ENCODE measurements at places on chromosomes 12 and 14.
A peak's percentile ranks its signal among the peaks of the same experiment; 100 is the strongest.

GRCh38 chr12:104788840-104789271 lies 169.2 kb downstream of the SLC41A2 start:
- DNase-seq: no peak

GRCh38 chr14:51652168-51653078 lies 713 bp downstream of the FRMD6 start:
- DNase-seq: peak; percentile 70

GRCh38 chr12:48165089-48165981 lies 8.0 kb upstream of the ASB8 start:
- DNase-seq: no peak

GRCh38 chr14:22313172-22313801 lies 275.7 kb downstream of the DAD1 start:
- DNase-seq: no peak

- DNase-seq: no peak
These were observed 162.9 kb upstream of the SYT10 start for GRCh38 chr12:33602515-33602914.

GRCh38 chr12:3012786-3013185 lies 53.6 kb downstream of the TEAD4 start:
- DNase-seq: no peak

- no peak for DNase-seq
These were observed 520 bp downstream of the CSRP2 start for GRCh38 chr12:76878099-76878898.

GRCh38 chr12:5416571-5416970 lies 15.3 kb upstream of the NTF3 start:
- DNase-seq: no peak

GRCh38 chr14:29028973-29029582 lies 262.5 kb downstream of the FOXG1 start:
- no peak for DNase-seq

DNA sequence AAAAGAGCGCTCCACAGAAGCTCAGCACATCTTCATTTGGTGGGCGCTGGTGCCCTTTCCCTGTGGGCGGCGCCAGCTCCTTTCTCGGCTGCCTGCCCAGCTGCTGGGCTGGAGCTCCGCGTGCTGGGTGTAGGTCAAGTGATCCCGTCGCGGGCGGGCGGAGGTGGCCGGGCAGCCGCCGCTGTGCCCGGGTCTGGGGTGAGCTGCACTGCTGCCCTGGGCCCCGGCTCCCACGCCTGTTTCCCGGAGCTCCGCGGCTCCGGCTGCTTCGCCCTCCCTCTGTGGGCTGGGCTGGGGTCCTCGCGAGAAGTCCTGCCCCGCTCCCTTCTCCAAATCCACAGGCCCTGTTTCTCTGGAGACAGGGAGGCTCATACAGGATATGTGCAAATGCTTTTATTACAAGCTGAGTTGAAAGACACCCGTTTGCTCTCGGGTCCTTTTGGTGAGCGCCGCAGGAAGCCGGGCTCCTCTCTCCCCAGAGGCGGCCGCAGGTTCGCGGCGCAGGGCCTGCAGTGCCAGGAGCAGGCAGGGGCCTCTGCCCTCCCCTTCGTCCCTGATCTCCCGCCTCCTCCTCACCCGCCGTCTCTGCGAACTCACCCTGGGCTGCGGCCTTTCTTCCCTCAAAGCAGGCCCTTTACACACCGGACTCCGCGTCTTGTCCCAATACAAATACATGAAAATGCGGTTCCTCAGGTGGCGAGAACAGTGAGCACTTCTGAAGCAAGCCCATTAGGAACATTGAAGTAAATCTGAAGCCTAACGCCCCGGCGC lies 67.8 kb upstream of the CAPRIN2 start:
- peak; percentile 78 for DNase-seq

GRCh38 chr12:96063046-96063445 lies 27.7 kb upstream of the LTA4H start:
- no peak for DNase-seq
